Activated CD4-positive, alpha-beta T cell treated with anti-CD3 and anti-CD28 coated beads for 4 hours (primary cell): ENCODE measurements at places on chromosomes 7 and 10.

DNA sequence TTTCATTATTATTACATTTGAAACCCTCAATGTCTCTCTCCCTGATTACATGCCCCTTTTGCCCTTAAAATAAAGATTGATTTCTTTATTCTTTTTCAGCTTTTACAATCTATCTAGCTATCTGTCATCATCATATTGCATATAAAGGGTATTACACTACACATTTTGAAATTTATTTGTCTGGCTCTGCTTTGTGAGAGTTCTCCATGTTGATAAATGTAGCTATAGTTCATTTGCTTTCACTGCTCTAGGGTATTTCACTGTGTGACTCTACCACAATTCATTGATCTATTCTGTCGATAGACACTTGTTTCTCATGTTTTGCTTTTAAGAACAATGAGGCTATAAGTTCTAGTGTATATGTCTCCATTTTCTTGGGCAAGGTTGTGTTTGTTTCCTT is 25.6 kb downstream of the CDK1 start:
- no peak for DNase-seq

DNA sequence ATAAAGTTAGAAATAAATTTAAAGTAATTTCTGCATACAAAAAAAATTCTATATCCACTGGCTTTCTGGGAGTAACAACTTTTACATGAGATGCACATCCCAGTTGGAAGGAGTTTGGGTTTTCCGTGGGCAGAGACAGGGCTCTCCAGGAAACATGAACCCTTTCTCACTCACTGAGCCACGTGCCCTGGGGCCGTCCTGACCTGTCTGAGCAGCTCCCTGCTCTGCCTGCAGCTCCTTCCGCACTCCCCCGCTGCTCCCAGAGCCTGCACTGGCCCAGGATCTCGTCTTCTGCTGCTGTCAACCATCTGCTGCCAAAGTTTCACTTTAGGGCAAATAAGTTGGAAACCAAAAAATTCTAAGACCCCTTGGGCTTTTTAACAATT is 169.1 kb downstream of the DIP2C start:
- no peak for DNase-seq

DNA sequence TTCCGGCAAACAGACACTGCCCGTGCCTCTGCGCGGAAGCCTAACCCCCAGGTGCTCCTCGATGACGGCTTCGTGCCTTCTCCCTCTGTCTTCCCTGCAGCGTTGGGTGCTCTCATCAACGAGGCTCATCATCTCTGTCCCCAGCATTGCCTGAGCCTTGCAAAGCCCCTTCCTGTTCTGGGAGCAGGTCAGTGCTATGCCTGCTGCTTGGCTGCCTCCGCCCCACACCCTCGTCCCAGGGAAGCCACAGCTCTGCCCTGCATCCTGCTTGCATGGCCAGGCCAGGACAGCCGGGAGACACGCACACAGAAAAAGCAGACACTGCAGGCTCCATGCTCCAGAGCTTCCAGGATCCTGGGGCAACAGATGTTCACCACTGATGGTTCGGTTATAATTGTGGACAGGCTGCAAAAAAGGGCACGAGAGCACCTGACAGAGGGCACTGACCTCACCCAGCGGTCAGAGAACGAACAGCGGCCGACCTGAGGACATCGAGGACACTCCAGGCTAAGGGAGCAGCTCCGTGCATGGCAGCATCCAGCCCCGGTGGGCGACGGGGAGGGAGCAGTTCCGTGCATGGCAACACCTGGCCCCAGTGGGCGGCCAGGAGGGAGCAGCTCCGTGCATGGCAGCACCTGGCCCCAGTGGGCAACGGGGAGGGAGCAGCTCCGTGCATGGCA is 265.5 kb downstream of the PTPRN2 start:
- no peak for DNase-seq

- DNase-seq: no peak
Measured at GRCh38 chr10:121611393-121612159, 13.3 kb upstream of the FGFR2 start.

GRCh38 chr7:22858640-22859561 is 36.3 kb upstream of the TOMM7 start:
- no peak for DNase-seq

- DNase-seq: no peak
Measured at GRCh38 chr10:43749940-43750552, 101.4 kb upstream of the ZNF32 start.

GRCh38 chr10:6743291-6743849 is 163.3 kb upstream of the PRKCQ start:
- DNase-seq: no peak
